ENCODE measurements at places on chromosomes 16 and 17.

GRCh38 chr17:55463600-55463999, 42.0 kb upstream of the MMD start:
- DNase-seq: no peak

DNA sequence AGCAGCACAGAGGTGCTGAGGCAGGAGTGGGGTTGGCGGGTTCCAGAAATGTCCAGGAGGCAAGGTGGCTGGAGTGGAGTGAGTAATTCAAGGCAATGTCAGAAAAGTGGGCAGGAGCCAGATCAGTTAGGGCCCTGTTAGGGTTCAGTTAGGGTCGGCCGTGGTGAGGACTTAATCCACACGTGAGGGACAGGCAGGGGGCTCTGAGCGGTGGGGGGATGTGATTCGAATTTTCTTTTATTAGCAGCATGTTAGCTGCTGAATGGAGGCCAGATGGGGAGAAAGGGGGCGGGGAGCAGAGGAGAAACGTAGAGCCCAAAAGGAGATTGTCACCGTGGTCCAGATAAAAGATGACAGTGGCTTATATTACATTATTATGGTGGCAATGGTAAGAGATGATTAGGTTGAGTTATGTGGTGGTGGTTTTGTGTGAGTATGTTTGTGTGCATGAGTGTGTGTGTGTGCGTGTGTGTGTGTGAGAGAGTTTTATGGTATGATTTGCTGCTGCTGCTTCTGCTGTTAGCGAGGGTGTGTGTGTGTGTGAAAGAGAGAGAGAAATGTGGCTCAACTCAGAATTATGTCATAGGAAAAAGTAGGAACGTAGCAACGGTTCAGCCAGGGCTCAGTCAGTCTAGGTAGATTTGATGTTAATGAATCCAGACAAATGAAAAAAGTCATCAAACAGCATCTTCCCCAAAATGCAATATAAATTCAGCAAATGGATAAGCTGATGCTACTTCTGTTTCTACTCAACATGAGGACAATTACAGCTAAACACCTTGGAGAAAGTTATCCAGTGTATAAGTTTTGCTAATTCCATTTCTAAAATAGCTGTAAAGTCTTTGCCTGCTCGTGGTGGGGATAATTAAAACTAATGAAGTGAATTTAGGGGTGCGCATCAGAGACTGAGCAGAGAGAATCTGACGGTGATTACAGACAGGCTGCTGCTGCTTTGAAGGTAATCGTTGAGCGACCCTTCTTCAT, 390.6 kb downstream of the HAPSTR1 start:
- no peak for DNase-seq

DNA sequence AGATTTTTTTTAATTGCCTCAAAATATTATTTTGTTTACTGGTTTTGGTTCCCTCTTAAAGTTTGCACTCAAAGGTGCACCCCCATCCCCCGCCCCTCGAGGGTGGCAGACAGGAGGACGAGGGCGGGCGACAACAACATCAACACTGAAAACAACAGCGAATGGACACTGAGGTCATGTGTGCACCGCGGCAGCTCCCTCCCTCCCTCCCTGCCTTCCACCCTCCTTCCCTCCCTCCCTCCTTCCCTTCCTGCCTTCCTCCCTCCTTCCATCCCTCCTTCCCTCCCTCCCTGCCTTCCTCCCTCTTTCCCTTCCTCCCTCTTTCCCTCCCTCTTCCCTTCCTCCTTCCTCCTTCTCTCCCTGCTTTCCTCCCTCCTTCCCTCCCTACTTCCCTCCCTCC, 1.5 kb upstream of the OSGIN1 start:
- DNase-seq: no peak

- no peak for DNase-seq
Observed at GRCh38 chr17:47203984-47204721, 5.0 kb upstream of the MYL4 start.

- DNase-seq: no peak
Observed at GRCh38 chr16:12460064-12460392, 343.7 kb downstream of the CPPED1 start.

GRCh38 chr17:20066253-20066652, 57.1 kb downstream of the SPECC1 start:
- no peak for DNase-seq

DNA sequence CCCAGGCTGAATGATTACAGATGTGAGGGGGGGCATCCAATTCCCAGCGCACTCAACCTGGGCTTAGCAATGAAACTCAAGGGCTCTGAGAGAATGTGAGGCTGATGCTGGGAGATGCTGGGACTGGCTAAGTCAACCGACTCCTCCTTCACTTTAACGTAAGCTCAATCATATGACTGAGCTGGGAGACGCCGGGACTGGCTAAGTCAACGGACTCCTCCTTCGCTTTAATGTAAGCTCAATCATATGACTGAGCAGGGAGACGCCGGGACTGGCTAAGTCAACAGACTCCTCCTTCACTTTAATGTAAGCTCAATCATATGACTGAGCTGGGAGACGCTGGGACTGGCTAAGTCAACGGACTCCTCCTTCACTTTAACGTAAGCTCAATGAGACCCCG, 179.4 kb downstream of the VPS53 start:
- DNase-seq: no peak

DNA sequence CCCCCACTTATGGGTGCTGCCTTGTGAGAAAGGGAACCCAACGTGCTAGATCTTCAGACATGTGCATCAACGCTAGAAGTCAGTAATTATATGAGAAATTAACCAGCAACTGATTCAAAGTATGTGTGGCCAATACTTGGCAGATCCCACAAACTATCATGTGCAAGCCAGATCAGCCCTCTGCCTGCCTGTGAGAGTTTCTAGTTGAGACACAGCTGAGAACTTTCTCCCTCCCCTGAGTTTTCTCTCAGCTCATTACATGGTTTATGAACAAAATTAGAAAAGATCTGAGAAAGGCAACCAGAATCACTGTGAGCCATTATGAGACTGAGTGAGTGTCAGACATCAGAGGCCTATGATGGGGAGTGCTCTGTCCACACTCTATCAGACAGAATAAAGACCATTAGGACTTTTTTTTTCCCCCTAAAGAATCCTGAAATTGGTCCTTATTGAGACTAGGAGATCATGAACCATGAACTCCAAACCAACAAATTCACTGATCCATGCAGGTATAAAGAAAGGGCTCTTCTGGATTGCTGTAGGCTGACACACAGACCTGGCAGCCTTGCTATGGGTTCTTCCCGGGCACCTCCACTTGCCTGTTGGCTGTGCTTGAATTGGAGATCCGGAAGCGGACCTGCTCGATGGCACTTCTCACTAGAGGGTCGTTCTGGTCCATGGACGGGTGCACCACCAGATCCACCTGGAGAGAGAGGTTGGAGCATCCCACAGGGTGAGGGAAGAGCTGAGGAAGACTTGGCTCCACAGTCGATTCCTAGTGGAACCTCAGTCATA, 51.5 kb downstream of the GTF3C1 start:
- DNase-seq: no peak

- DNase-seq: no peak
Observed at GRCh38 chr17:4678448-4679026, 25.4 kb downstream of the PELP1 start.

DNA sequence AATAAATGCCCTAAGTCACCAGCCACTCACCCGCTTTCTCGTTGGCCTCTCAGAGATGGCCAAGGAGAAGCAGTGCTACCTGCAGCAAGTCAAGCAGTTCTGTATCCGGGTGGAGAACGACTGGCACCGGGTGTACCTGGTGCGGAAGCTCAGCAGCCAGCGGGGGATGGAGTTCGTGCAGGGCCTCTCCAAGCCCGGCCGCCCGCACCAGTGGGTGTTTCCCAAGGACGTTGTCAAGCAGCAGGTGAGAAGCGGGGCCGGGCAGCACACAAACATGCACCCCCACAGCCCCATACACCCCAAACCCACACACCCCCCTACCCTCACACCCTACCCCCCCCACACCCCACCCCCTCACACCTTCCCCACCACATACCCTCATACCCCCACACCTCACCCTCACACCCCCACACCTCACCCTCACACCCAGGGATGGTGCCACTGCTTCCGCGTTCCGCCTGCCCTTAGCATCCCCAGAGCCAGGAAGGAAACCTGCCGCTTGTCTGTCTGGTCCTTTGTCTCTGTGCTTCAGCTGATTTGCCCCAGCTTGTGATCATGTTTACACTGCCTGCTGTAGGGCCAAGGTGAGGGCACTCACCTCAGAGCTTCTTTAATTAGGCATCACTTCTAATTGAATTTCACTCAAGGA, 41.9 kb upstream of the ENDOV start:
- no peak for DNase-seq

DNA sequence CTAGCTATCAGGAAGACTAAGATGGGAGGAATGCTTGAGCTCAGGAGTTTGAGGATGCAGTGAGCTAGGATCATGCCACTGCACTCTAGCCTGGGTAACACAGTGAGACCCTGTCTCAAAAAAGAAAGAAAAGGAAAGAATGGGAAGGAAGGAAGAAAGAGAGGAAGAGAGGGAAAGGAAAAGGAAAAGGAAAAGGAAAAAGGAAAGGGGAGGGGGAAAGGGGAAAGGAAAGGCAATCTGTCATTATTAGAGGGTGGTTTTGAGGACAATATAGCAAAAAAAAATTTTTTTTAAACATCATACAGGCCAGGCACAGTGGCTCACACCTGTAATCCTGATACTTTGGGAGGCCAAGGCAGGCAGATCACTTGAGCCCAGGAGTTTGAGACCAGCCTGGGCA, 20.4 kb downstream of the JUP start:
- no peak for DNase-seq

GRCh38 chr16:88790312-88791211, 5.5 kb upstream of the PIEZO1 start:
- DNase-seq: no peak

DNA sequence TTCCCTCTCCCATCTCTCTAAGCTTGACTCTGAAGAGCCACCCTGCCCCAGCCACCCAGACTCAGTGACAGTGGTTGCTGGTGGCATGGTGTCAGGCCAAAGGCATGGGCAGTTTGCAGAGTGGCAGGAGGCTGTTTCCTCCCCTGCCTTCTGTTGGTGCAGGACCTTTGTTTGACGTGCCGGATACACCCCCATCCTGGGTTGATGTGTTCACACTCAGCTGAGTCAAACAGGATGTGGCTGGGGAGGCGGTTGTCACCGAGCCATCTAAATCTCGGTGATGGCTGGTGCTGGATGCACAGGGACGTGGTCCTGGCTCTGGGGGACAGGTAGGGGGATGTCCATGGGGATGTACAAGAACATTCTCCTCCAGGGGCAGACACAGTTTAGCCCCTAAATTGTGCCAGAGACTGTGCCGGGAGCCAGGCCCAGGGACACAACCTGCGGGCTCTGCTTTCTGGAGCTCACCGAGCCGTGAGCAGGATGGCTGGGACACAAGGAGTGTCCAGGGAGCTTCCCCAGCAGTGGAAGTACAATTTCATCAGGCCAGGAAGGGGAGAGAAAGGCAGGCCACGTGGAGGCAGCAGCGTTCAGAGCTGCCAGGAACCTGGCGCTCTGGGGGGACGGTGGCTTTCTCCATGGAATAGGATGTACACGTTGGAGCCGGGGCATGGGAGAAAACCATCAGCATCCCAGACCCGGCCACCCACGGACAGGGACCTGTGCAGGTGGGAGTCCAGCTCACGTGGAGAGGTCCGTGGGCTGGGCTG, 264.2 kb downstream of the SEC14L1 start:
- DNase-seq: no peak

DNA sequence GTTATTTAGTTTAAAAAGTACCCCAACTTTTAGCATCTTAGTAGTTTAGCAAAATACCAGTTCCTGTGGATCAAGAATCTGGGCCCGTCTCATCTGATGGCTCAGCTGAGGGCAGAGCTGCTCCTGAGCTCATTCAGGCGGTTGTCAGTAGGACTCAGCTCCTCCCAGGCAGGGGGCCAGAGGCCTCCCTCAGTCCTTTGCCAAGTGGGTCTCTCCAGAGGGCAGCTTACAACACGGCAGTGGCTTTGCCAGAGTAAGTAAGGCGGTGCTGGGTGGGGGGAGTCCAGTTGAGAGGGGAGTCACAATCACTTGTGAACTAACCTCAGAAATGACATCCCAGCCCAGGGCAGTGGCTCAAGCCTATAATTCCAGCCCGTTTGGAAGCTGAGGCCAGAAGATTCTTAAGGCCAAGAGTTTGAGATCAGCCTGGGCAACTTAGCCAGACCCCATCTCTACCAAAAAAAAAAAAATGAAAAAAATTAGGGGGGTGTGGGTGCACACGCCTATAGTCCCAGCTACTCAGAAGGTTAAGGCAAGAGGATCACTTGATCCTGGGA, 81.5 kb upstream of the MED9 start:
- DNase-seq: no peak

GRCh38 chr17:40422990-40423633, 5.4 kb upstream of the TOP2A start:
- DNase-seq: no peak

DNA sequence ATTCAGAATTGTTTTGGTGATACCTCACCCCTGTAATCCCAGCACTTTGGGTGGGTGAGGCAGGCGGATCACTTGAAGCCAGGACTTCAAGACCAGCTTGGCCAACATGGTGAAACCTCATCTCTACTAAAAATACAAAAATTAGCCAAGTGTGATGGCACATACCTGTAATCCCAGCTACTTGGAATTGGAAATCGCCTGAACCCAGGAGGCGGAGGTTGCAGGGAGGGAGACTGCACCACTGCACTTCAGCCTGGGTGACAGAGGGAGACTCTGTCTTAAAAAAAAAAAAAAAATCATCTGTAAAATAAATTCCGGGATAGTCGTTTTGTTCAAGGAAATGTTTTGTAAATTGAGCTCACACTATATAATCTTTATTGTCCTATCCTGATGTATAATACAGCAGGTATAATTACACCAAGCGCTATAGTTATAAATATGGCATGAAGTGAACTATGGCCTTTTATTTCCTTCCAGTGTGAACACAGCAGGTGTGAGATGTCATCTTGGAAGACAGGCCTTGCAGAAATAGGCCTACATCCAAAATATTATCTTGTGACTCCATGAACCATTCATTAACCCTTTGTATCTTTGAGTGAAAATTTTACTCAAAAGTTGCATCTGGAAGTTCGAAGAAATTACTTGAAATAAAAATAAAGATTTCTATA, 25.4 kb downstream of the PLA2G10 start:
- DNase-seq: no peak

DNA sequence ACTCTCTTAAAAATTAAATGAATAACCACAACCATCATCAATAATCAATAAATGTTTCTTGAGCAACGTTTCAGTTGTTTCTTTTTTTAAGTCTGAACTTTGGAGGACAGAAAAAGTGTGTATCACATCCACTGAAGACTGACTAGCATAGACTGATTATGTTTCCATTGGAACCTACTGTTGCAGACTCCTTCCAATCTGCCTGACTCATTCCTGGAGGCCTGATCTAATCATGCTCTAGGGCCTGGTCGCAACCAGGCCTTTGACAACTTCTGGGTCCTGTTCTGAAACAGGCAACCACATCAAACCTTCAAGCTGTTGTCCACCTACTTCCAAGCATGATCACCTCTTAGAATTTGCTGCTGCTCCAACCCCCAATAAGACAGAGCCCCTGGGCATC, 109.2 kb upstream of the NUDT7 start:
- no peak for DNase-seq

DNA sequence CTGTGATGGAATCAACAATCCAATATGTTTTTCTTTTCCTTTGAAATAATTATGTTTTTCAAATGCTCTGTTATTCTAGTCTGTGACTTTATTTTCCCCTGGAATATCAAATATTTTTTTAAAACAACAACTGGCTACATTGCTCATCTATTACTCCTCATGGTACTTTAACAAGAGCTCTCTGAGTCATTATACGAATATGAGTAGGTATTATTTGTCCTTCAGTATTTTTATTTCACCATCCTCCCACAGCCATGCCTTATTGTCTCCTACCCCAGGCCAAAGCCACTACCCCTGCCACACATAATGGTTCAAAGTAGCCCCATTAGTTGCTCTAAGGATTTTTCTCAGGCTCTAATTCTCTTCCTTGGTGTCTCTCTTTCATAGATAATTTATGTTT, 1572.3 kb downstream of the CDH8 start:
- no peak for DNase-seq

- DNase-seq: no peak
Observed at GRCh38 chr17:47797797-47798196, 23.8 kb downstream of the OSBPL7 start.

All from substantia nigra (tissue), 51 donors.